ENCODE measurements at places on chromosomes 3 and 15.

DNA sequence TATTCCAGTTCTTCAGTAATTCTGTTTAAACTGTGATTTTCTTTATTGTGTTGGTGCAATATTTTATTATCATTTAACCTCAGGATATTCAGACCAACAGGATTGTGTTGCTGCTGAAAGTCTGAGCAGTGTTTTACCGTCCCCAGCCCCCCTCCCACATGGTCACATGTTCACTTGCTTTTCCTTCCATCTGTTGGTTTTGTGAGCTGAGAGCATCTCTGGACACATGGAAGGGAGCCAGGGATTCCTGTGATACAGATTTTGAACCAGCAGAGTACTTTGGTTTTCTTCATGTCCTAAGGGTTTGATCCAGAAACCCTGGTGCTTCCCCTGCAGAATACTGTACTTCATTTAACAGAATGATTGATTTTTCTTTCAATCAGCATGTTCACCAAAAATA is 11.9 kb downstream of the ARRDC4 start:
- no peak for DNase-seq
- no peak overlapping the region for H3K4me3 ChIP-seq
- no peaks in the 10 kb centered on the region for H3K4me1 ChIP-seq
- H3K36me3 ChIP-seq: no peaks in the 10 kb centered on the region

DNA sequence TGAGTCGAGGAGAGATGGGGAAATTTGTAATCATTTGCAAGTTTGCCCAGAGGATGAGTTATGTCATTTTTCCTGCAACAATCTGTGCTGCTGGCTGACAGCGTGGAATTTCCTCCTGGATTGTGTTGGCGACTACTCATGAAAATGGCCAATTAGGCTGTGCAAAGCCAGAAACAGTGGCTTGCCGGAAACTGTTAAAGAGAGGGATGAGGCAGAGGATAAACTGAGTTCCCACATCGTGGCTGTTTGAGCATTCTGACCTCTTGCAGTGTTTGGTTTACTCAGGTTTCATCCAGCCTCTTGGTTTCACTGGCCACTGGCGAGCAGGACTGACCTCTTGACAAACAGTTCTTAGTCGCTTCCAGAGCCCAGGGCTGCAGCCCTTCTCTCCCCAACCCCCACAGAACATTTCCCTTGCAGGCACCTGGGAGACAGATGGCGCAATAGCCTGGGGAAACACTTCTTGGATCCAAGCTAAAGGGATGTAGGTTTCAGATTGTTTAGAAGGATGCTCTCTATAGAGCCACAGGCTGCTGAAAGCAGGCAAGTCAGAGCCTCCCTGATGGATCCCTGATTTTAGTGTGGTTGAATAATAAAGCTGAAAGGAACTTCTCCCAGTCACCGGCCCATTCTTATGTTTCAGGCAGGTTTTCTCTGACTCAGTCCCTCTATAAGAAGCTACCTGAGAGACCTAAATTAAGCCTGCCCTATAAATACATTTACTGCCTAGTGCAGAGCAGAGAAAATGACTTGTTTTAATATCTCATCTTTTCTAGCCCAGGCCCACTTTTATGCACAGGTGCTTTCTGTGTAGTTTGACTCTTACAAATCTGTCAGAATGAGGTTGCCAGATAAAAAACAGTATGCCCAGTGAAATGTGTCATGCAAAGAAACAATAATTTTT is 92.8 kb upstream of the UBE2E1 start:
- no peaks in the 10 kb centered on the region for H3K27me3 ChIP-seq
- H3K4me1 ChIP-seq: peaks cover 3% of the 10 kb centered on the region
- no peaks in the 10 kb centered on the region for H3K36me3 ChIP-seq
- no peak overlapping the region for H3K27ac ChIP-seq

- H3K4me3 ChIP-seq: no peak overlapping the region
- H3K4me1 ChIP-seq: peaks cover 32% of the 10 kb centered on the region
- peaks cover 40% of the 10 kb centered on the region for H3K36me3 ChIP-seq
- no peak for DNase-seq
- peaks cover 4% of the 10 kb centered on the region for H3K27me3 ChIP-seq
- H3K27ac ChIP-seq: no peak overlapping the region
These were observed 27.8 kb downstream of the EFCC1 start for GRCh38 chr3:129028866-129029265.

DNA sequence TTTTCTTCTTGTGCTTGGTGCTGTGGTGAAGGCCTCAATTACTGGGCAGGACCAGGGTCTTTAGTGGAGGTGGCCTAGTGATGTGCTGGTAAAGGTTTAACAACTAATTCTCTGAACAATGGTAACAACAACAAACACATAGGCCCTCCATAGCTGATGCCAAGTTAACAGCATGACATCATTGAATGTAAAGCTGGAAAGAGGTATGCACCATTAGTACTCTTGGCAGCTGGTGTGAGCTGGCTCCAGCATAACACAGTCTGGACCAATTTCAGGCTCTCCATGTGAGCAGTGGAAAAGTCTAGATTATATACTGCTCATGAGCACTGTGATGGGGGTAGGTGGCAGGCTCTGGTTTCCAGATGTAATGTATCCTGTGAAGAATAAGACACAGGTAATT is 61.8 kb downstream of the SLC7A14 start:
- no peak overlapping the region for H3K4me3 ChIP-seq
- H3K4me1 ChIP-seq: peaks cover 5% of the 10 kb centered on the region
- DNase-seq: no peak
- H3K27ac ChIP-seq: no peak overlapping the region
- no peaks in the 10 kb centered on the region for H3K36me3 ChIP-seq
- H3K27me3 ChIP-seq: no peaks in the 10 kb centered on the region

- no peak overlapping the region for H3K4me3 ChIP-seq
- no peak overlapping the region for H3K27ac ChIP-seq
- H3K4me1 ChIP-seq: peaks cover 14% of the 10 kb centered on the region
- peaks cover 5% of the 10 kb centered on the region for H3K36me3 ChIP-seq
- no peak for DNase-seq
- H3K27me3 ChIP-seq: peaks cover 2% of the 10 kb centered on the region
These were observed 162.7 kb downstream of the LPP start for GRCh38 chr3:188316723-188317070.

DNA sequence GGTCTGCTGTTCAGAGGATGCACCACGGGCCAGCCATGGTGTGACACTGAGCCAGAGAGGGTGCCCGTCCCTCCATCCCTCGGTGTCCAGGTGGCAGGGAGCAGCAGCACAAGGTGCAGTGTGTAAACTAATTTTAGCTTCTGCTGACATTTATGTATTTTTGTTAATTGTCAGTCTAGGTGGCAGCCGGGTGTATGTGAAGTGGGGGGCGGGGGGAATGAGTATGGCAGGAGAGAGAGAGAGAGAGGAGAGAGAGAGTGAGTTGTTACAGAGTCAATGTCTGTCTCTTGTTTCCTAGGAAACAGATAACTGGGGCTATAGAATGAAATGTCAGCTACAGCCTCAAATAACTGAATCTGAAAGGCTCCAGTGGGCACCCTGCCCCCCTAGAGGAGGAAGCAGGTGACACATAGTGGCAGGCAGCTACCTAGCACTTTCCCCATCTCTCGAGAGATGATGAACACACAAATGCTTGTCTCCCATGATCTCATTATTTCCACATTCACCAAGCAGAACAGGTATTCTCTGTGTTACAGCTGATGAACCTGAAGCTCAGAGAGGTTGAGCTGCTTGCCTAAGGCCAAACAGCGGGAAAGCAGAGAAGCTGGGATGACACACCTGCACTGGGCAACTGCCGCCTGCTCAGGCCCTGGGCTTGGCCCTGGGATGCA is 24.7 kb downstream of the RASGRF1 start:
- DNase-seq: no peak
- H3K4me3 ChIP-seq: no peak overlapping the region
- H3K36me3 ChIP-seq: no peaks in the 10 kb centered on the region
- H3K27ac ChIP-seq: no peak overlapping the region
- peaks cover 6% of the 10 kb centered on the region for H3K27me3 ChIP-seq
- H3K4me1 ChIP-seq: no peaks in the 10 kb centered on the region

DNA sequence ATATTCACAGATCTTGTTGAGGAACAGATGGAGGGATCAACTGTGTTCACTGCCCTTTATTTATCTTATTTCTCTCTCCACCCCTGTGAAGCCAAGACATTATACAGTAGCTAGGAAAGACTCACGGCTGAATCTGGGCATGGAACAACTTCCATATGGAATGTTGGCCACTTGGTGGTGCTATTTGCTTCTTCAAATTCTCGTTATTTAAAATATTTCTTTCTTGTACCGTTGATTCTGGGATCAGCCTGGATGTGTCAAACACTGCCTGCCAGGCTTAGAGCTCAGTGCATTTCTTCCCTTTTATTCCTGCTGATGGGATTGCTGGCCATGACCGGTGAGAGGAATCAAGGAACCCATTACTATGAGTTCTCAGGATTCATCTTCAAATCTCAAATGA is 17.5 kb upstream of the GASK1A start:
- H3K4me1 ChIP-seq: no peaks in the 10 kb centered on the region
- H3K27me3 ChIP-seq: no peaks in the 10 kb centered on the region
- no peak overlapping the region for H3K27ac ChIP-seq
- no peaks in the 10 kb centered on the region for H3K36me3 ChIP-seq
- peak; percentile 52 for DNase-seq
- H3K4me3 ChIP-seq: no peak overlapping the region

DNA sequence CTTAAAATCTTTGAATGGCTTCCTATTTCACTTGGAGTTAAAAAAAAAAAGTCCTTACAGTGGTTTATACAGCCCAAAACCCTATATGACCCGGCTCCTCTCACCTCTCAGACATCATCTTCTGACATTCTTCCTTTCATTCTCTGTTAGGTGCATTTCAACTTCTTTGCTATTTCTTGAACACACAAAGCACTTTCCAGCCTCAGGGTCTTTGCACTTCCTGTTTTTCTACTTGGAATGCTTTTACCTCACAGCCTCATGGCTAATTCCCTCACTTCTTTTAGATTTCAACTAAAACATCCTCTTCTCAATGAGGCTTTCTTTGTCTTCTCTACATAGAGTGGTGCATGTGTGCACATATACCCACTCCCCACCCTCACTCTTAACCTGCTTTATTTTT is 91.0 kb upstream of the MB21D2 start:
- no peaks in the 10 kb centered on the region for H3K36me3 ChIP-seq
- no peak for DNase-seq
- H3K4me3 ChIP-seq: no peak overlapping the region
- peaks cover 5% of the 10 kb centered on the region for H3K4me1 ChIP-seq
- H3K27ac ChIP-seq: no peak overlapping the region
- no peaks in the 10 kb centered on the region for H3K27me3 ChIP-seq

GRCh38 chr15:48999314-48999713 is 35.6 kb upstream of the SHC4 start:
- no peak for DNase-seq
- H3K27me3 ChIP-seq: no peaks in the 10 kb centered on the region
- peaks cover 36% of the 10 kb centered on the region for H3K36me3 ChIP-seq
- H3K27ac ChIP-seq: no peak overlapping the region
- no peak overlapping the region for H3K4me3 ChIP-seq

DNA sequence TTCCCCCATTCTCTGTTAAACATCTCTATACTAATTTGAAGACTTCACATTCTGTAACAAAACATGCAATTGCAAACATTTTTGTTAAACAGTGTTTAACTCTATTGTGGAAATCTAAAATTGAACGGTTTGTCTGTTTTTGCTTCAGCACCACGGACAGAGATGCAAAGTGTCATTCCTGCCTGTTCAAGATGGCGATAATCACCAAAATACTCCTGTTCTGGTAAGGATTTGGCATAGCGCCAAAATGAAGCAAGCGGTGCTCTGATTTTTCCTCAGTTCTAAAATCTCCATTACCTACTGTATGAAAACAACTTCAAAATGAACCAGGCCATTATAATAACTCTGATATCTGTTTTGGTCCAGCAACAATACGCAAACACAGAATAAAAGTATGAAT is 129.7 kb upstream of the TUSC7 start:
- peak; percentile 21 for DNase-seq
- H3K4me1 ChIP-seq: no peaks in the 10 kb centered on the region
- no peaks in the 10 kb centered on the region for H3K27me3 ChIP-seq
- H3K36me3 ChIP-seq: no peaks in the 10 kb centered on the region
- no peak overlapping the region for H3K4me3 ChIP-seq

DNA sequence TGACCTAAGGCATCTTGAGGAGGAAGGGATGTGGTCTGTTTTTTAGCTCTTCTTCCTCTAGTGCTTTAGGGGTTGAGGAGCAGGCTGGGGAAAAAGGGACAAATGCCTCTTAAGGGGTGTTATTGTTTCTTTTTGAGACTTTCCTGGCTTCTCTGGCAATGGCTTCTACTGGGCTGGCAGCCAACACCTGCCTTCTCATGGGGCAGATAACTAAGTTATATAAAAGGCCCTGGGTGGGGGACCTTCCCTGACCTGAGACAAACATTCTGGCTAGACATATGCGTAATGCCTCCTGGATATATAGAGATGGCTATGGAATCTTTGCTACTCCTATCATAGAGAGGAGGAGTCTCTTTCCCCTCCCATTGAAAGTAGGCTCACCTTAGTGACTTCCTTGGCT is 179.2 kb upstream of the PROK2 start:
- H3K36me3 ChIP-seq: no peaks in the 10 kb centered on the region
- no peaks in the 10 kb centered on the region for H3K27me3 ChIP-seq
- H3K4me3 ChIP-seq: no peak overlapping the region
- peaks cover 2% of the 10 kb centered on the region for H3K4me1 ChIP-seq
- H3K27ac ChIP-seq: no peak overlapping the region

DNA sequence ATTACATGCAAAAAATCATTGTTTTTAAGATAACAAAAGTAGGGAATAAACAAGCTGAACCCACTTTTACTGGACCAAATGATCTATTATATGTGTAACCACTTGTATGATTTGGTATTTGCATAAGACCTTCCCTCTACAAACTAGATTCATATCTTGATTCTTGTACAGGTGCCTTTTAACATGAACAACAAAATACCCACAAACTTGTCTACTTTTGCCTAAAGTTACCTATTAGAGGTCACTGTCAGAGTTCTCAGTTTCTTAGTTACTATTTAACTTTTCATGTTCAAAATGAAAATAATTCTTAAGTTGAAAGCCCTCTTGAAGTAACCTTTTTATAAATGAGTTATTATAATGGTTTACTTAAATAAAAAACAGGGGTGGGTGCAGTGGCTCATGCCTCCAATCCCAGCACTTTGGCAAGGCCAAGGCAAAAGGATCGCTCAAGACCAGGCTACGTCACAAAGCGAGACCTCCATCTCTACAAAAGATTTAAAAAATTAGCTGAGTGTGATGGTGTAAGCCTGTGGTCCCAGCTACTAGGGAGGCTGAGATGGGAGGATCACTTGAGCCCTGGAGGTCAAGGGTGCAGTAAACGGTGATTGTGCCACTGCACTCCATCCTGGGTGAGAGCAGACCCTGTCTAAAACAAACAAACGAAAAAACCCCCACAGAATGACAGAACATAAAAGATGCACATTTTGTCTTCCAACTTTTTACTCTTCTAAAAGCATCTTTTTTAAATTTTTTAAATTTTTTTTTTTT is 16.0 kb downstream of the ACTR8 start:
- H3K4me3 ChIP-seq: no peak overlapping the region
- H3K4me1 ChIP-seq: no peaks in the 10 kb centered on the region
- no peak for DNase-seq
- no peak overlapping the region for H3K27ac ChIP-seq
- H3K36me3 ChIP-seq: peaks cover 22% of the 10 kb centered on the region

GRCh38 chr15:100809587-100809986 is 70.0 kb upstream of the ALDH1A3 start:
- H3K27ac ChIP-seq: no peak overlapping the region
- peaks cover 6% of the 10 kb centered on the region for H3K36me3 ChIP-seq
- DNase-seq: no peak

All from endothelial cell (in vitro differentiated cells).